ENCODE measurements at places on chromosomes 4 and X.

DNA sequence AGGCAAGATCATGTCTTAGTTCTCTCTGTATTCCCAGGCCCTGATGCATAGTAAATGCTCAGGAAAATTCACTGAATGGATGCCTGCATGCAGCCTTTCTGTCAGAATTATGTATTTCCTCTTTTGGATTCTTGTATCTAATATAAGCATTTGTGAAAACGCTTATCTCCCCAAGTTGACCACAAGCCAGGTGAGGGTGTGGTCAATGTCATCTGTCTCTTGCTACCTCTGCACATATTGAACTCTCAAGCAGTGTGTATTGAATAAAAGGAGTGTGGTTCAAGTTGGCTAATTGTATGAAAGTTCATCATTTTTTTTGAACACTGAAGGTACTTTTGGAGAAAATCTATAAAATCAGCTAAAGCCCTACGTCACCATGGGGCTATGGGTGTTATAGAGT lies 84.3 kb downstream of the CNGA2 start:
- DNase-seq = no peak

DNA sequence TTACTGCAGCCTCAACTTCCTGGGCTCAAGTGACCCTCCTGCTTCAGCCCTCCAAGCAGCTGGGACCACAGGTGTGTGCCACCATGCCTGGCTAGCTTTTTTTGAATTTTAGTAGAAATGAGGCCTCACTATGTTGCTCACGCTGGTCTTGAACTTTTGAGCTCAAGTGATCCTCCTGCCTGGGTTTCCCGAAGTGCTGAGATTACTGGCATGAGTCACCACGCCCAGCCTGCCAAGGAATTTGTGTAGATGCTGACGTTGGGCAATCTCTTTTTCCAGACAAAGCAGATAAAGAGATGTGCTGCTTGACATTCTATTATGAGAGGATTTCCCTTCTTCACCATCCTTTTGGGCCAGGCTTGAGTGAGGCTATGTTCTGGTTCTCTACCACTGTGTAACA lies 254.5 kb upstream of the RPS6KA3 start:
- DNase-seq = no peak

GRCh38 chrX:51955200-51955599 lies 61.8 kb downstream of the MAGED1 start:
- DNase-seq = no peak

DNA sequence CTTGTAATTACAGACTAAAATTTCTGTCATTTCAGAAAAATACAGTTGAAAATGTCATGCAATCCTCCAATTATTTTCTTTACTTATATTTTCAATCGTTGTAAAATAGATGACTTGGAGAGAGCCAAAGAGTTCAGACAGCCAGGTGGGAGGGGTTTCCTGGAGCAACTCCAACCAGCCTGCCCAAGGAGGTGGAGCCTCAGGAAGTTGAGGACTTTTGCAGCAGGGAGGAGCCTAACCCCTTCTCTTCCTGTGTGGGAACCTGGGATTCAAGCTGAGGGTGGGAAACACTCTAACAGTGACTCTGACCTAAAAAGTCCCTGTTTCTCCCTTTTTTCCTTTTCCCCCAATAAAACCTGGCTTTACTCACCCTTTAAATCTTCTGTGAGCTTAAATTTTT lies 72.2 kb upstream of the GABRG1 start:
- no peak for DNase-seq

- DNase-seq = no peak
Observed at GRCh38 chrX:132442691-132443090, 46.1 kb downstream of the MBNL3 start.

All from iPS DF 6.9 (cell line).